ENCODE measurements at places on chromosomes 3 and 15. TPM values are rescaled to one million over a fixed set of nuclear protein-coding genes. Genes with fewer than 3 reads are reported as not detected.

- DNase-seq = no peak
- no peak overlapping the region for H3K27ac ChIP-seq
- H3K27me3 ChIP-seq = peaks cover 3% of the 10 kb centered on the region
- no peak overlapping the region for H3K4me3 ChIP-seq
- H3K4me1 ChIP-seq = no peaks in the 10 kb centered on the region
These were observed 132.9 kb upstream of the SLC6A11 start for GRCh38 chr3:10683106-10683505.

The ZNF660 gene
- 2.3 TPM for total RNA-seq

- no peak overlapping the region for H3K27ac ChIP-seq
- H3K4me3 ChIP-seq = no peak overlapping the region
- H3K36me3 ChIP-seq = no peaks in the 10 kb centered on the region
- no peak for DNase-seq
These were observed 37.9 kb downstream of the CMTM8 start for GRCh38 chr3:32276279-32276841.

DNA sequence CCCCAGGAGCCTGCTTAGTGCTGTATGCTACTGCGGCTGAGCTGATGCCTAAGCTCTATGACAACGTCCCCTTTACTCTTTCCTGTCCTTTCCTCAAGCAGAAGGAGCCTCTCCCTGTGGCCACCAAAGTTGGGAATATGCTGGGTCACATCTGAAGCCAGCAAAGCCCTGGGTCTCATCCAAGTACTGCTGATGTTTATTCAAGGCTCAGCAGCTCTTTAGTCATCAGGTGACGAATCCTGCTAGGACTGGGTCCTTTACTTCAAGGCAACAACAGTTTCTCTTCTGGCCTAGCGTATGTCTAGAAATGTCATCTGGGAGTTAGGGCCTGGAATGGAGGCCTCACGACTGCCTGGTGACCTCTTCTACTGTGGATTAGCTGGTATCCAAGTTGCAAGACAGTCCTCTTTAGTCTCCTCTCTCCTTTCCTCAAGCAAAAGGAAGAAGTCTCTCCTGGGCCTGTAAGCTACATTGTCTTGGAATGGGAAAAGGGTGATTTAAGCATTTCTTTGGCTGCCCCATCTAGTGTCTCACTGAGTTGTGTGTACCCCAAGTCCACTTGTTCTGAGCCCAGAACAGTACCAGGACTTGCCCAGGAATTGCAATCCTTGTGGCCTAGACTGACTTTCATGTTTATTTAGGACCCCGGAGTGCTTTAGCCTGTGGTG, 63.9 kb downstream of the TNFAIP8L3 start:
- peaks cover 14% of the 10 kb centered on the region for H3K4me1 ChIP-seq
- H3K36me3 ChIP-seq = no peaks in the 10 kb centered on the region
- no peak overlapping the region for H3K27ac ChIP-seq
- no peak for DNase-seq
- no peaks in the 10 kb centered on the region for H3K27me3 ChIP-seq
- H3K4me3 ChIP-seq = no peak overlapping the region

The FAM107A gene
- total RNA-seq = 56.7 TPM

The ST8SIA2 gene
- 0.71 TPM for total RNA-seq
